Stimulated activated CD8-positive, alpha-beta memory T cell treated with anti-CD3 and anti-CD28 coated beads, Interleukin-15, amount 100 ng/mL, for 24 hours (primary cell): ENCODE measurements at places on chromosomes 2 and 18.

GRCh38 chr2:38554973-38555595 is 47.6 kb downstream of the HNRNPLL start:
- no peak for DNase-seq

DNA sequence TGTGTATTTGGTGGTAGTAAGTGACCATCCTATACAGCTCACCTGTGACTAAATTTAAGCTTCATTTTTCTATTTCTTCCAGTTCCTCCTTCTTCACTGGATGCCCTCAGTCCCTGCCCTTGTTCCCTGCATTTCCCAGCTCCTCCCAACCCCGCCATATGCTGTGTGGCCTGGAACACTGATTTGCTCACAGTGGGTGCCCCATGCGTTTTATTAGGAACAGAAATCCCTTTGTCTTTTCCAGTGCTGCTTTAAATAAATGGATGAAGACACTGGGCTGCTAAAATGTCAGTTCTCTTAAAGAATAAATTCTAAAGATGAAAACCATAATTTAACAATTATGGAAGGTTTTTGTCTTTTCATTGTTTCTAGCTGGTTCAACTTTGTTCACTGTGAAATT is 477.3 kb downstream of the DCDC2C start:
- no peak for DNase-seq

GRCh38 chr2:11750422-11750821 is 4.0 kb downstream of the LPIN1 start:
- DNase-seq = no peak

DNA sequence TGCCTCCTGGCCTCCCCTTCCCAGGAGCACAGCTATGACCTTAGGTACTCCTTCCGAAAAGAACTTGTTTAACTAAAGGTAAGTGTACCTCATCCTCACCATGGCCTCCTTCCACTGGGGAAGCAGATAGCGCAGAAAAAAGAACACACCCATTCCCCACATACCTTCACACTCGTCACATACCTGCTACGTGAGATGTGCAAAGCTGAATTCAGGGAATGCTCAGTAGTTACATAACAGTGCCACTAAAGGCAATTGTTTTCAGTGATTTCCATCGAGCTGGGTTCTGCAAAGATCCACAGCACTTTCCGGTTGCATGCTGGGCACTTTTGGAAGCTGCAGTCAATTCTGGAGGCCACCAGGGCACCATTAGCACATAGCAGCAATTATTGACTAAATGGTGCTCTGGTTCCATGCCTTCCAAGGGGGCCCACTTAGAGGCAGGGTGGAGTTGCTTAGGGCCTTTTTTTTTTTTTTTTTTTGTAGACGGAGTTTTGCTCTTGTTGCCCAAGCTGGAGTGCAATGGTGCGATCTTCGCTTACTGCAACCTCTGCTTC is 41.0 kb downstream of the PAX8 start:
- no peak for DNase-seq

GRCh38 chr2:19700861-19701585 is 200.8 kb downstream of the TTC32 start:
- no peak for DNase-seq

DNA sequence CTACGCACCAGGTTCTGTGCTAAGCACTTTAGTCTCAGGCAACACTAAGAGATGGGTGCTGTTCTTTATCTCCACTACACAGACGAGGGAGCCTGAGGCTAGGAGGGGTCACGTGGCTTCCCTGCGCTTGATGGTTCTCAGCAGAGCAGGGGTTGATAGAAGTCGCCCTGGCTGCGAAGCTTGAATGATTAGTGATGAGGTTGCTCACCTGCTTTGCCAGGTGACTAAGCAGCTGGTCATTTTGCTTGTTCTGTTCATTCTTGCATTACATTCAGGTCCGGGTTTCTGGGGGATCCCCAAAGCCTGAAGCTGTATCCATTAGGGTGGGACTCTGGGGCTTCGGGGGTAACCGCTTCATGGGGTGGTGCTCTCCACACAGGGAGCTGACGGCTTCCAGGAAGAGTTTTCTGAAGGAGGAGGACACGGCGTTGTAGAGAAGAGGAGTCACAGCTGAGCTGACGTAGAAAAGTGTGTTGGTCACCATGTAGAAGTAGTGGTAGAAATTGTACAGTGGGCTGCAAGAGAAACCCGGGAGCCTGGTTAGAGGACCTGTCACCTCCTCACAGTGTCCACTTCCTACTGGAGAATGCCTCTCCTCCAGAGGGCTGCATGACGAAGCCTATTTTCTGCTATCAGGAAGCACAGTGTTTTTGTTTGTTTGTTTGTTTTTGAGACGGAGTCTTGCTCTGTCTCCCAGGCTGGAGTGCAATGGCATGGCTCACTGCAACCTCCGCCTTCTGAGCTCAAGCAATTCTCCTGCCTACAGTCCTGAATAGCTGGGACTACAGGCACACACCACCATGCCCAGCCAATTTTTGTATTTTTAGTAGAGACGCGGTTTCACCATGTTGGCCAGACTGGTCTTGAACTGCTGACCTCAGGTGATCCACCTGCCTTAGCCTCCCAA is 11.5 kb downstream of the NTSR2 start:
- DNase-seq = no peak

DNA sequence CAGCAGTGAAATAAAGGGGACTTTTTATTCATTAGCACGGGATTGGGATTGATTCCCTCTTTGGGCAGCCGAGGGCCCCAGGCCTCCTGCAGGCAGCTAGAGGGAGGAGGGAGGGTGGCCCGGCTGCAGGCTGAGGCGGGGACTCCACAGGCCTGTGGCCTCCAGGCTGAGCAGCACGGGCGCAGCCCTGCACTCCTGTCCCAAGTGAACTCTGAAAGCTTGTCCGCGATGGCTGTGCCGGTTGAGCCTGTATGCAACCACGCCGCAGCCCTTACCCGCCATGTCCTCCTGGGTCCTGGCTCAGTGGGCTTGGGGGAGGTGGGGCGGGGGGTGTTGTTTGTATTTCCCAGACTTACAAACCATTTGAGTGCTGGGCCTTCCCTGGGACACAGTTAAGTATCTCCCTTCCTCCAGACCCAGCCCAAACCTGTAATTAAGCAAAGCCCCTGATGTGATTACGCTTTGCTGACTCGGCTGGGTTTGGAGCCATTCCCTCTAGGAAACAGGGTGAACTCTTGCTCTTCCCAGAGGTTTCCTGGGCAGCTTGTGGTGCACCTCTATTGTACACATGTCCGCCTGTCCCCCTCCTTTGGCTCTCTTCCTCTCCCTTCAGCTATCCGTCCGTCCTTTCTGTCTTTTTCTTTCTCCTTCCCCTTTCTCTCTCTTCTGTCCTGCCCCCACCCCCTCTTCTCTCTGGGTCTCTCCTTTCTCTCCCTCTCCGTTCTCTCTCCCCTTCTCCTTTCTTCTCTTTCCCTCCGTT is 5.3 kb downstream of the GLI2 start:
- no peak for DNase-seq

DNA sequence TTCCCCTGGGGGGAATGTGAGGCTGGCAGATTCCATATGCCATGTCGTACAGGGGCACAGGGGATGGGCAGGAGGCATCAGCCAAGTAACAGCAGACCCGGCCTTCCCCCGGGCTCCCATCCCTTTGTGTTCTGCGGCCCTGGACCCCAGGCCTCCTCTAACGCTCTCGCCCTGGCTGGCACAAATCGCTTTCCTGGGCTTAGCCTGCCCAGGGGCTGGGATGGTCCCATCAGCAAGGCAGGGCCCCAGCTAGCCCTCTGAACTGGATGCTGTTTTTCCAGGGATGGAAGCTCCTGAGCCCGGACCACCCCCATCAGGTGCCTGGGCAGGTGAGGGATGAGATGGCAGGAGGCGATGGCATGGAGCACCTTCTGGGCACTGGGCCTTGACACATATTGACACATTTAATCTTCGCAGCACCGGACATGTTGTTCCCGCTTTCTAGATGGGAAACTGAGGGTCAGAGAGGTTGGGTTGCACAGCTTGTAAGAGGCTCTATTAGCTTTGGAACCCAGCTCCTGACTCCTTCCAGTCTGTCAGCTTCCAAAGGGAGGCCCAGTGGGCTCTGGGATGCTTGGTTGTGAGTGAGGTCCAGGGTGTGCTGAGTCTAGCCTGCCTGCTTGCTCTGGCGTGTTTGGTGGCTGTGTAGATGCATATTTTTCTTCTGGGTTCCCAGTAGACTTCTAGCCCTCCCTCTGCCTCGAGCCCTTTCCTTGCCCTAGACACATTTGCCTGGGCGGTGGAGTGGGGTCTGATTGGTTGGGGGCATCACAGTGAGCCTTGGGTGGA is 40.3 kb downstream of the GLI2 start:
- DNase-seq = no peak

DNA sequence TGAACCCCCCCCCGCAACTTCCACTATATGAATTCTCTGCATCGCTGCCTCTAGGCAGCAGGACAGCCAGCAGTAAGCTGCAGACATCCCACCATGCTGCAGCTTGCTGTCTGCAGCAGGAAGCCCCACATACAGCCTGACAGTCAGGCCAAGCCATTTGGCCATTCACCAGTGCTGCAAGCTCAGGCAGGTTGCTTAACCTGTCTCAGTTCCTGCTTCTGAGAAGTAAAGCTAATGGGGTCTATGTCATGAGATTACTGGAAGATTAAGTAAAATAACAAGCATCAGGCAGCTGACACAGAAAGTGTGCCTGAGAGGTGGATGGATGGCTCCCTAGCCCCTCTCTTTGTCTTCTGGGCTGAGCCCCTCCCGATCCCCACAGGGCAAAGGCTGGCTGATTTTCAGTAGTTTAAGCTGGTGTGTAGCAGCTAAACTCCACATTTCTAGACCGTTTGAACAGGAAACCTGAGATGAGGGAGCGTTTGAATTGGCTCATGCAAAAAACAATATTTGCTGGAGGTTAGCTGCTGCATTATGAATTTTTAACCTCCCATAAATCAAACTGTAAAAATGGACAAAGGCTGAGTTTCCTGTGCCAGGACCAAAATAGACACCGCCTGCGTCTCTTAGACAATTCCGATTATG is 193.8 kb upstream of the ARL4C start:
- no peak for DNase-seq

DNA sequence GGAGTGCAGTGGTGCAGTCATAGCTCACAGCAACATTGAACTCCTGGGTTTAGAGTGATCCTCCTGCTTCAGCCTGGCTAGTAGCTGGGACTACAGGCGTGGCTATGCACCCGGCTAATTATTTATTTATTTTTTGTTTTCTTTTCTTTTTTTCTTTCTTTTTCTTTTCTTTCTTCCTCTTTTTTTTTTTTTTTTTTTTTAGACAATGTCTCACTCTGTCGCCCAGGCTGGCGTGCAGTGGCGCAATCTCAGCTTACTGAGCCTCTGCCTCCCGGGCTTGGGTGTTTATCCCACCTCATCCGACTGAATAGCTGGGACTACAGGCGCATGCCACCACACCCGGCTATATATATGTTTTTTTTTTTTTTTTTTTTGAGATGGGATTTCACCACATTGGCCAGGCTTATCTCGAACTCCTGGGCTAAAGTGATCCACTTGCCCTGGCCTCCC is 1.4 kb upstream of the ANXA4 start:
- no peak for DNase-seq

GRCh38 chr2:124704071-124704925 is 679.2 kb downstream of the CNTNAP5 start:
- no peak for DNase-seq

- DNase-seq = no peak
These were observed 53.5 kb downstream of the ATL2 start for GRCh38 chr2:38323623-38324022.

DNA sequence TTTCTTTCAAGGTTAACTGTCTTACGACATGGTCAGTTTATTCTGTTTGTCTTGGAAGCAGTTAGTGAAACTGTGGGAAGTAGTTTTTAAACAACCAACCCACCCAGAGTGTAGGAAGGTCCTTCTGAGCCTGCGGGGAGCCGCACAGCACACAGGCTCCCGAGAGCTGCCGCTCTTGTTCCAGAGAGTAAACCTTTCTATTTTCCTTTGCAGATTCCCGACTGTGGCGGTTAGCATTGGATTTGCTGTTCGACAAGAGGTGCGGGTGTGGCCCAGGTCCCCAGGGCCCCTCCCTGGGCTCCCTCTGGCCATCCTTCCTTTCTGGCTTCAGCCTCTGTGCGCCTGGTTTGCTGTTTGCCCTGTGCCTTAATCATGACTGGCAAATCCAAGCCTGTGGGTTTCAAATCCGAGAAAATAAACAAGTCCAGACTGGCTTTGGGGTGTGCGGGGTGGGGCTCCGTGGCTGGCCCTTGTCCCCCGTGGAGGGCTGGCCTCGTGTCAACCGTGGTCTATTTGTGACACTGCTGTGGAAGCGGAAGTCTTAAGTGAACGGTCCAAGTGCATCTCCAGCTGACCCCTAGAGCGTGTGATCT is 30.7 kb downstream of the IMPA2 start:
- no peak for DNase-seq

GRCh38 chr2:27792759-27793158 is 21.2 kb downstream of the MRPL33 start:
- DNase-seq = no peak

DNA sequence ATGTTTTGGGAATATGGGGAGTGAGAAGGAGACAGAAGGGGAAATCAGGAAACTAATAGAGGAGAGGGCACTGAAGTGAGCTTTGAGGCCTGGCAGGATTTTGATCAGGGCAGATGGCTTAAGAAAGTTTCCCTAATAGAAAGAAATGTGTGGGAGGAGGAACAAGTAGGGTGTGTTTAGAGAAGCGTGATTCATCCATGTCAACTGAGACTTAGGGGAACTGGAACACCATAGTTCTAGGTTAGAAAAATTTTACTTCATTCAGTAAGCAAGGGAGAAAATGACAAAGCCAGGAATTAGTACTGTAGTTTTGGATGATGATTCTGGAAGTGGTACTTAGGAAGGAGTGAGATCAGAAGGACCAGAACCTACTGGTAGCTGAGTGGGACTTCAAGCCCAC is 296.0 kb downstream of the PLCL1 start:
- DNase-seq = no peak

GRCh38 chr2:176173567-176174381 is 14.7 kb upstream of the HOXD1 start:
- no peak for DNase-seq

- DNase-seq = no peak
These were observed 484.7 kb upstream of the NRP2 start for GRCh38 chr2:205197468-205198139.

DNA sequence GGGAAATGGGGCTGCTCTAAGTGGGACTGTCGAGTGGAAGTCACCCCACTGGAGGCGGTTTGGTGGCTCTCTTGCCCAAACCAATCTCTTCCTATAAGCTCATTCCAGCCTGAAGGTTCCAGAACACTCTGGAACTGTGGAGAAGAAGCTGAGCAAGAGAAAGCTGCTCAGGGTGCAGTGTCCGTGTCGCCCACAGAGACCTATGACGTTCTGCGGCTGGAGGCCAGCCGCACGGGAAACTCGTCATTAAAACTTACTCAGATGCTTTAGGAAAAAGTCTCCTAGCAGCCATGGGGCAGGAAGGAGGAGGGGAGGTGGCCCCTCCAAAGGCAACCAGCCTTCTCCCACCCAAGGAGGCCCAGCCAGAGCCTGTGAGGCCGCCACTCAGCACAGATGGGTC is 41.7 kb downstream of the ADCY3 start:
- no peak for DNase-seq

DNA sequence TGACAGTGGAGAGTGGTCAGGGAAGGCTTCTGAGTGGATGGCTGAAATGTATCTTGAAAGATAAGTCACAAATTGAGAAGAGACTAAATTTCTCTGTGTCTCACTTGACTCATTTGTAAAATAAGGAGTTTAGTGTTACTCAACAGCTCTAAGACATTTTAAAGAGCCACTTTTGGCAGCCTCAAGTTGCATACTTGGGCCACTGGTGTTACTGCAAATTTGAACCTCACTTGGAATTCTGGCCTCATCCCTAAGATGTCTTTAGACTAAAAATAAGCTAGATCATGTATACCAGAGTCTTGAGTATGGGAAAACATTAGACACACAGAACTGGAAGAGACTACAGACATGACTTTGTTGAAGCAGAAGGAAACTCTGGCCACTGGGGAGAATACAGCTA is 4.5 kb upstream of the MTLN start:
- no peak for DNase-seq

- no peak for DNase-seq
These were observed 36.1 kb upstream of the CAB39 start for GRCh38 chr2:230676546-230676945.
